Fibroblast of lung (primary cell): ENCODE measurements at places on chromosomes 5 and 9. TPM values are rescaled to one million over a fixed set of nuclear protein-coding genes. Genes with fewer than 3 reads are reported as not detected.

The XRCC4 gene
- total RNA-seq = 6.7 and 7.6 TPM in 2 replicates

The ALDH1A1 gene
- total RNA-seq = 45.2 and 46.1 TPM in 2 replicates

The IL13 gene
- not detected in 2 replicates for total RNA-seq

The DIPK1B gene
- 0.33 and 0.77 TPM in 2 replicates for total RNA-seq

The SSBP2 gene
- 30.8 and 44.4 TPM in 2 replicates for total RNA-seq

The CSF2 gene
- 0.51 and 0.66 TPM in 2 replicates for total RNA-seq

The CFAP77 gene
- 0.26 TPM in 1 of 2 replicates, not detected in the other for total RNA-seq

The SLC25A48 gene
- total RNA-seq = not detected in 2 replicates

The LCN9 gene
- not detected in 2 replicates for total RNA-seq

The NXNL2 gene
- 0.77 and 1.3 TPM in 2 replicates for total RNA-seq

The TAF9 gene
- total RNA-seq = 73.2 and 114 TPM in 2 replicates

The PCDHA1 gene
- under 0.01 TPM in 2 replicates for total RNA-seq
